ENCODE measurements at places on chromosomes 2 and 18.

GRCh38 chr2:198664321-198664720, 793.4 kb downstream of the SATB2 start:
- DNase-seq, result no peak

DNA sequence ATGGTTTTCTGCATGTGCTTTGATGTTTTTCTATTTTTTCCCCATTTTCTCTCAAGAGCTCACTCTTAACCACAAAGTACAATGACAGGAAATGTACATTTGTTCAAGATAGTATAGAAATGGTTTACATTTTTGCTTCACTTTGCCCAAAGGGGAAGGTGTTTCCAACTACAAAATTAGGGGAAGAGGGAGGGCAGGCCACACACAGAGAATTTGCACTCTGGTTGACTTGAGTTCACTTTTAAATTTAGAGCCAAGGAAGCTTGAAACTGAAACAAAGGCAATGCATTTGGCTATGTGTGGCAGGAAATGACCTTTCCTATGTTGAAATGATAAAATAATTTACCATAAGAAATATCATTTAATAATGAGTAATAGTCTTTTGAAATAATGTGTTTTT, 19.1 kb upstream of the VIT start:
- no peak for DNase-seq

GRCh38 chr2:20578895-20579825, 71.7 kb downstream of the HS1BP3 start:
- no peak for DNase-seq

DNA sequence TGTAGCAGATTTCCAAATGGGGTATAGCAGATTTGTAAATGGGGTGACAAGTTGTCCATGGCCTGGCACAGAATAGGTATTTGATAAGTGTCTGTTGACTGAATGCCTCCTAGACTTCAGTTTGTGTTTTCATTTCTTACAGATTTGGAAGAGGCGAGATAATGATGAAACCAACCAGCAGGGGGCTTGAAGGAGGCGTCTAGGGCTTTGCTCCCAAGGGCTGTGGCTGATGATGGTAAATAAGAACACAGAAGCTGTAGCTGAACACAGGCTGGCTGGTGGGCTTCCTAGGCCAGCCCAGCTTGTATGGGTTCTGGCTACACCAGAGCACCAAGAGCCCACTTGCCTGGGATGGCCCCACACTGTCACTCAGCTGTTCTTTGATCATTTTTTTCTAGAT, 19.4 kb downstream of the SFTPB start:
- peak; percentile 77 for DNase-seq

DNA sequence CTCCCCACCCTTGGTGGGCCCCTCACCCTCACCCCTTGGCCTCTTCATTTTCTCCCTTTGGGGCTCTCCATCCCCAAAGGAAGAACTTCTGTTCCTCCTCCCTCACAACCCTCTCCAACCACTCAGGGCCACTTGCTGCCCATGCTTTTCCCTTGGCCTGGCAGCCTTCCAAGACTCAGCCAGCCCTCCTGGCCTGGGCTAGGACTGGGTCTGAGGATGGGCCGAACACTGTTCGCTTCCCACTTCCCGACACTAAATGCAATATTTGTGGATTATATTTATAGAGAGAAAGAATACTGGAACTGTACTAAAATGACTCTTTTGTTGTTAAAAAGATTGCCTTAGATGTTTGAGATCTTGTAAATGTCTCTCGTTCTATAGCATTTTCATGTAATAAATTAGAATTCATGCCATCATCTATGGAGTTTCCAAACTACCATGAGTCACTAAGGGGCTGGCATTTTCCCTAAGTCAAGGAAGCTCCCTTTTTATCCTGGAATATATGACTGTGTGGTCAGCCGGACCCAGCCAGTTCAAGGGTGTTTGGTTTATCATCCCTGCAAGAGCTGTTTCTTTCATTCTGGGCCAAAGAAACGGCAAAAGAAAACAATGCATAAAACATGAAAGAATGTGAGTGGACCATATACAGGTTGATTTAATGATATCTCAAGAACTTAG, 3.8 kb downstream of the CXCR2 start:
- DNase-seq, result no peak

DNA sequence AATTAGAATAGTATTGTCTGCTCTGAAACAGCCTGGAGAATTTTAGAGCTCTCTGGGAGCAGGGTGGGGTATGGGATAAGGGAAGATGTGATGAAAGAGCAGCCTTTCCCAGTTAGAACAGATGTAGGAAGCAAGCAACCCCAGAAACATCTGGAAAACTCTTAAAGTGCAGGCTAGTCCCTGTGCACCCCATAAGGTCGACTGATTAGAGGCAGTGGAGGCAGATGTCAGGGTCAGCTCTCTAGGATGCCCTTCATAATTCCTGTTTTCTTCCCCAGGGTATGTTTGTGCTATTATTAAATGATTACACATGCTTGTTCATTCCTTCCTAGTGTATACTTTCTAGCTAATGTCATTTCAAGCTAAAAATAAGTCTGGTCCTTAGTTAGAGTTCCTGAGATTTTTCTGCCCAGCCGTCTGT, 41.7 kb downstream of the PTPRM start:
- no peak for DNase-seq

- DNase-seq, result peak; percentile 62
Measured at GRCh38 chr2:236309669-236310029, 45.4 kb upstream of the ASB18 start.

- no peak for DNase-seq
Measured at GRCh38 chr18:44423814-44424644, 256.7 kb upstream of the SETBP1 start.

DNA sequence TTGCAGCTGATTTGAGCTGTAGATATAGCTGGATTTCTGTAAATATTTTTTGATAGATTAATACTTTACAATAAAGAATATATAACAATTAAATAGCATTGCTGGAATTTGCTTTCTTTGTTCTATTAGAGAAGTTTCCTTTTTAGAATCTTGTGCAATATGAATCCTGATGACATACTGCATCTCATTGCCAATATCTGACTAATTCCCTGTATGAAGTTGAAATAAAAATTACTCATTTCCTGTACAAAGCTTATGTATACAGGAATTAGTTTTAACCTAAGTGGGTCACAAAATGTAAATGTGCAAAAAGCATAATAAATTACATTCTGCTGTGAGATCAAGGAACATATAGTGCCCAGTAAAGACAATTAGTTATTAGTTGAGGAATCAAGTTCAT, 72.8 kb upstream of the TMEFF2 start:
- DNase-seq, result no peak

DNA sequence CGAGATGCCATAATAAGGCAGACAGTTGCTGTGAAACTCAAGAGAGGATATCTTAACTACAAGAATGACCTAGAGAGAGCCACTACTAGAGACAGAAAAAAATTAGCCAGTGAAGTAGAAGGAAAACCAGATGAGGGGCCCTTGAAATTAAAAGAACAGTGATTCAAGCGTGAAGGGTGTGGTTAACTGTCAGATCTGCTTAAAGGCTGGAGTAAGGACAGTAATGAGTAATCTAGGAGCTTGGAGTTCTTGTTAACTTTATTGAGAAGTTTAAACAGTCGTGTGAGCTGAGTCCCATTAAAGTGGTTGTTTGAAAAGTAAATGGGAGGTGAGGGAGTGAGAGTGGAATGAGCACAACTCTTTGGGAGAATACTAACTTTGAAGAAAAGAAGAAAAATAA, 21.3 kb downstream of the PIGN start:
- no peak for DNase-seq

DNA sequence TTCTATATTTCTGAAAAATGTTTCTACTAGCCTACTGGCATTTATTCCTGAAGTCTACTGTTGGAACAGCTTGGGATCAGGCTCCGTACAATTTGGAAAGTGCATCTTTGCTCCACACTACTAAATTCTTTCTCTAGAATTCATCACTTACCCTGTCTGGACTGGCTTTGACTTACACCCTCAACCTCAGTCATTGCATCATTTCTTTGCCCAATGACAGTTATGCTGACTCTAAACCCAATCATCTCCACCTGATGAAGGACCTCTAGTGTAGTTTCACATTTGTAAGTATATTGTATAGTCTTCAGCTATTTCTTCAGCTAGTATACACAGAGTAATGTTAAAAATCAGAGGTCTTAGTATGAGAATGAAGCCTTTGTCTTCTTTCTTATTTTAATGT, 359.6 kb upstream of the MC4R start:
- DNase-seq, result no peak

DNA sequence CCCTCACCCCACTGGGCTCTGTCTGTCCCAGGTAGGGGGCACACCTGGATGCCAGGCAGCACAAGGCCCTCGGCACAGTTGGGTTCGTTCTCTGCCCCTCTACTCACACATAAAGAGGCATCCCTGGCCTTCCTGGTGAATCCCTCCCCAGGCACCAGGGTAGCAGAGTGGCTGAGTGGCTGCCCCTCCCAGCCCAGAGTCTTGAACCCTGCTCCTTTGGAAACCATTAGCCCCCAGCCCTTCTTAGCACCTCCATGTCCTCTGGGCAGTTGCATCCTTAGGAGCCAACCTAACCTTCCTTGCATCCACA, 2.0 kb downstream of the GPC1 start:
- DNase-seq, result no peak

GRCh38 chr2:204931562-204931961, 386.3 kb downstream of the PARD3B start:
- DNase-seq, result no peak

- DNase-seq, result no peak
Measured at GRCh38 chr2:128628996-128629395, 310.3 kb upstream of the HS6ST1 start.
